Activated naive CD8-positive, alpha-beta T cell treated with anti-CD3 and anti-CD28 coated beads for 36 hours (primary cell): ENCODE measurements at places on chromosomes 6 and 20.

GRCh38 chr6:25883536-25883935 is 9.5 kb upstream of the SLC17A3 start:
- DNase-seq: no peak

- DNase-seq: no peak
Observed at GRCh38 chr20:20373091-20373571, 5.2 kb downstream of the INSM1 start.

GRCh38 chr6:11384531-11385309 is 152.3 kb upstream of the NEDD9 start:
- DNase-seq: no peak

GRCh38 chr6:151294561-151295101 is 54.9 kb downstream of the AKAP12 start:
- DNase-seq: no peak

DNA sequence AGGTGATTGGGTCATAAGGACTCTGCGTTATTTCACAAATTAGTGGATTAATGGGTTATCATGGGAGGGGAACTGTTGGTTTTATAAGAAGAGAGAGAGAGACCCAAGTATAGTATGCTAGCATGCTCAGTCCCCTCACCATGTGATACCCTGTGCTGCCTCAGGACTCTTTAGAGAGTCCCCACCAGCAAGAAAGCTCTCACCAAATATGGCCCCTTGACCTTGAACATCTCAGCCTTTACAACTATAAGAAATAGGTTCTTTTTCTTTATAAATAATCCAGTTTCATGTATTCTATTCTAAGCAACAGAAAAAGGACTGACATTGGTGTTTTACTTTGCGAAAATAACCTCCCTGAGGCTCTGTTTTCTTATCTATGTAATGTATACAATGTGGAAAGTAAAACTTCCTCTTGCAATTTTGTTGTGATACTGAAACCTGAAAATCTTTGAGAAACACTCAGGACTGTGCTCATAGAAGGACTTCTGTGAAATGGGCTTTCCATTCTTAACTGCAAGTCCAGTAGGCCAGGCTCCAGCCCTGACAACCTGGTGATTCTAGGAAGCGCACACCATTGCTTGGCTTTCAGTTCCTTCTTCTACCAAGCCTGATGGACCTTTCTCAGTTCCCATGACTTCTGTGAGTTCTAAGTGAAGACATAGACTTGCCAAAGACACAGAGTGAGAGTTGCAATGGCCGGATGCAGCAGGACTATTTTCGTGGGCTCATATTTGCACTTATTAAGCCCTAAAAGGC is 21.9 kb downstream of the SIRPD start:
- no peak for DNase-seq

- no peak for DNase-seq
Observed at GRCh38 chr6:72654071-72654621, 32.3 kb downstream of the KCNQ5 start.

- DNase-seq: no peak
Observed at GRCh38 chr6:48476257-48476656, 365.3 kb upstream of the PTCHD4 start.

DNA sequence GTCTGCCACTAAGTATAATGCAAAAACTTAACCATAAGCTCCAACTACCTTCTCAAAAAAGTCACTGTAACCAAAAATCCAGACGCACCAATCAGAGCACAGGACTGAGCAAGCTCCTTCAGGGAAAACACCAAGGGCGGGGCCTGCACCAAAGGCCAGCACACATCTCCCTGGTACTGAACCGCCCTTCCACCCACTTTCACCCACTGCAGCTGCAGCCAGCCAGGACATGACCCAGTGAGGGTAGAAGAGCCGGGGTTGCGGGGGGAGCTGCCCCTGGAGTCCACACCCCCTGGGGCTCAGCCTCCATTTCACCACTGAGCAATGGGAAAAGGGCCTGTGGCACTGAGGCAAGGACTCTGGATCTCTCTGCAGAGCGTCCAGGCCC is 54.3 kb downstream of the TAF4 start:
- no peak for DNase-seq

DNA sequence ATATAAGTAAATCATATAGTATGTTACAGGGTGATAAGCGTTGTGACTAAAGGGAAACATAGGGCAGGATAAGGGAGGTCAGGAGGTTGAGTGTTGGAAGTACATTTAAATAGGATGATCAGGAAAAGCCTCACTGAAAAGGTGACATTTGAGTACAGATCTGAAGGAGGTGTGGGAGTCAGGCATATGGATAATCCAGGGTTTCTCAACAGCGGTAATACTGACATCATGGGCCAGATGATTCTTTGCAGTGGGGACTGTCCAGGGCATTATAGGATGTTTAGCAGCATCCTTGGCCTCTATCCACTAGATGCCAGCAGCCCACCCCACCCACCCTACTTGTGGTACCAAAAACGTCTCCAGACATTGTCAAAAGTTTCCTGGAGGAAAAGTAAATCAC is 292.6 kb upstream of the PREP start:
- DNase-seq: no peak

DNA sequence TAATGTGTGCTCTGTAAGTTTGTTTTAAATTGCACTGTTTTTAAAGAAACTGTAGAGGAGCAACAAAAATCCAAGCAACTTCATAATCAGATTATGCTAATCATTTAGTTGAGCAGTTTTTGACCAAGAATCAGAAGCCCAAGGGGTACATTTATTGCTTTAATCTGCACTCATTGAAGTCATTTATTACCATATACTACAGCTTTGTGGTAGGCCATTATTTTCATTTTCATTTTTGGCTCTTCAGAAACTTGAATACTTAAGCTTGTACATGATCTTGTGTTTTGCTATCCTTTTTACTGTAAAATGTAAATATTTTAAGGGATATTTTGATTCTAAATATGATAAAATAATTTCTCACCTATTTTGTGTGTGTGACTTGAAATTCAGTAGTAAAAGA is 78.5 kb downstream of the PHF3 start:
- DNase-seq: no peak

DNA sequence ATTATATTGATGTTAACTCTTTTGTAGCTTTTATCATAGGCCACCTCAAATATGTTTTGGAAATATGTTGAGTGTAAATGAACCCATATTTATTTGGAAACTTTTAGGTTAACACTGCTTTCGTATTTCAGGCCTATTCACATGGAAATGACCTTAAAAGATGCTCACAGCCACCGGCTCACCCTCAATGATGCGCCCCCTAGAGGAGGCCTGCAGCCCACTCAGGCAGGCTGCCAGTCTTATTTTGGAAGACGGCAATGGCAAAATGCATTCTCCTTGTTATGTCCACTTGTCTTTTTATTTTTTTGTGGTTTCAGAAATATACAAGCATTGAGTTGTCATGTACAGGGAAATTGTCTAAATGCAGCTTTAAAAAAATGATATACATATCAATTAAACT is 869.7 kb downstream of the PHF3 start:
- DNase-seq: peak; percentile 0

GRCh38 chr6:128487746-128488145 is 32.7 kb downstream of the PTPRK start:
- no peak for DNase-seq

DNA sequence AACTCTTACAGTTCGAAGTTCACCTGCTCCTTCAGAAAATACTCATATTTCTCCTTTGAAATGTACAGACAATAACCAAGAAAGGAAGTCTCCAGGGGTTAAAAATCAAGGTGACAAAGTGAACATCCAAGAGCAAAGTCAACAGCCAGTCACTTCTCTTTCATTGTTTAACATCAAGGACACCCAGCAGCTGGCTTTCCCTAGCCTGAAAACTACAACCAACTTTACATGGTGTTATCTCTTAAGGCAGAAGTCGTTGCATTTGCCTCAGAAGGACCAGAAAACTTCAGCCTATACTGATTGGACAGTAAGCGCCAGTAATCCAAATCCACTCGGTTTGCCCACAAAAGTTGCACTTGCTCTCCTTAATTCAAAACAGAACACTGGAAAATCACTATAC is 113.3 kb downstream of the HIVEP1 start:
- DNase-seq: no peak

- no peak for DNase-seq
Observed at GRCh38 chr20:47258745-47259695, 97.5 kb downstream of the ZMYND8 start.

DNA sequence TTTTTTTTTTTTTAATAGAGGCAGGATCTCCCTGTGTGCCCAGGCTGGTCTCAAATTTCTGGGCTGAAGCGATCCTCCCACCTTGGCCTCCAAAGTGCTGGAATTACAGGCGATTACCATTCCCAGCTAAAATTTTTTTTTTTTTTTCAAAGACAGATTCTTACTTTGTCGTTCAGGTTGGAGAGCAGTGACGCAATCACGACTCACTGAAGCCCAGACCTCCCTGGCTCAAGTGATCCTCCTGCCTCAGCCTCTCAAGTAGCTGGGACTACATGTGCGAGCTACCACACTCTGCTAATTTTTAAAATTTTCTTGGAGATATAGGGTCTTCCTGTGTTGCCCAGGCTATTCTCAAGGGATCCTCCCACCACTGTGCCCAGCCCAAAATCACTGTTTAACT is 58.0 kb upstream of the MYO6 start:
- DNase-seq: no peak
